Kidney (tissue), 22 donors: ENCODE measurements at places on chromosomes 7 and 10. TPM values are rescaled to one million over a fixed set of nuclear protein-coding genes. Genes with fewer than 3 reads are reported as not detected.

- DNase-seq, result no peak
Observed at GRCh38 chr7:116209561-116210070, 723 bp upstream of the TES start.

- no peak for DNase-seq
Observed at GRCh38 chr7:83956104-83956503, 238.5 kb downstream of the SEMA3A start.

- no peak for DNase-seq
Observed at GRCh38 chr7:25677595-25677994, 449.3 kb upstream of the NPVF start.

The BAG3 gene
- 54.9 TPM for polyA plus RNA-seq

The ZWINT gene
- polyA plus RNA-seq, result 5.0 TPM
